ENCODE measurements at places on chromosomes 3 and 15. TPM values are rescaled to one million over a fixed set of nuclear protein-coding genes. Genes with fewer than 3 reads are reported as not detected.

The GHSR gene
- total RNA-seq: not detected

The ADAMTS7 gene
- total RNA-seq: 0.48 TPM

The DNASE1L3 gene
- total RNA-seq: 2.7 TPM

The ZKSCAN7 gene
- 0.76 TPM for total RNA-seq

DNA sequence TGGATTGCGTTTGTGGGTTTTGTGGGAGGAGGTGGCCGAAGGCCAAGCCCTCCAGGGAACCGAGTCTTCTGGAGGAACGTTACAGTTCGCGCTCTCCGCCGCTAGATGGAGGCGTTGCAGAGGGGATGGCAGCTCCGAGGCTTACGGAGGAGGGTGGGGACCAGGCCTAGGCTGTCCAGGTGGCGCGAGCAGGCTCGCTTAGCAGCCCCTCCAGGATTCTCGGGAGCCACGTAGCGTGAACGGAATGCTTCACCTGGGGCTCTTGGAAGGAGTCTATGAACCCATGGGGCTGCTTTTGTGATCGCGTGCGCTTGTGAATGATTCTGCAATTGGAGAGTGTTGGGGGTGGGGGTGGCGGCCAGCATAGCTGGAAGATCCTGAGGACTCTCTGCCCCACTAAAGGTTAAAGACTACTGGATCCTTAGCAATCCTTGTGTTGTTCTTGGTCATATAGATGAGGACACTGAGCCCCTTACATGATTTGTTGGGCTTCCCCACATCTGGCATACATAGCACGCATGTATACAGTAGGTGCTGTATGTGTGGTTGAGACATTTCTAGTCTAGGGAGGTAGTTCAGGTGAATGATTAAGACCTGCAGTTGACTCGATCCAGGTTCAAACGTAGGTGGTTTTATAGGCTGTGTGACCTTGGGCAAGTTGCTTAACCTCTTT is 25.7 kb downstream of the FAM3D start:
- peak; percentile 82 for ATAC-seq

DNA sequence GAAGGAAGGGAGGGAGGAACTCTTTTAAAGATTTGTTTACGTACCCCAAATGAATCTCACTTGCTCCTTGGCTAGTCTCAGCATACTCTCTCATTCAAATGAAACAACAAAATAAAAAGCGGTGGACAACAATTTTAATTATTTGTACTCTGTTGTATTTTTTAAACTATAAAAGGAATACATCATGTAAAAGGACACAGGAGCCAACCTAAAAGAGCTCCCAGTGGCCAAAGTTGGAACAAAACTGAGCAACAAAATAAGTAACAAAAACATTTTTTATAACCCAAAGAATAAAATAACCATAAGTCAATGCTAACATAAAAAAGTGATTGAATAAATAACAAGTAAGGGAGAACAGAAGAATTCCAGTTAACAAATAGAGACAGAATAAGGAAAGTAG is 24.4 kb upstream of the SSUH2 start:
- no peak for ATAC-seq

DNA sequence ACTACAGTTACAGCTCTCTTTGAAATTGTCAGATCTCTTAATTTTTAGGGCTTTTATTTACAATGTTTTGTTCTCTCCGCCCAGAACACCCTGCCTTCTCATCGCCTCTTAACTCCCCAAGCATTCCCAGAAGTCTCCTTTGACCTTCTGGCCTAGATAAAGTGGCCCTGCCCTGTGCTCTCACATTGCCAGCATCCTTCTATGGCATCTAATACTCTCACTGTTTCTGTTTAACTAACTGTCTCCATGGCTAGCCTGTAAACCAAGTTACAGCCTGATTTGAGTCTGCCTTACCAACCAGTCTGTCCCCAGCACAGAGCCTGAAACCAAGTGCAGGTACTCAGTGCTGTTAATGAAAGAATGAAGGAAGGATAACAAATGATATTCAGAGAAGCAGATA is 19.9 kb downstream of the COL8A1 start:
- ATAC-seq: no peak

DNA sequence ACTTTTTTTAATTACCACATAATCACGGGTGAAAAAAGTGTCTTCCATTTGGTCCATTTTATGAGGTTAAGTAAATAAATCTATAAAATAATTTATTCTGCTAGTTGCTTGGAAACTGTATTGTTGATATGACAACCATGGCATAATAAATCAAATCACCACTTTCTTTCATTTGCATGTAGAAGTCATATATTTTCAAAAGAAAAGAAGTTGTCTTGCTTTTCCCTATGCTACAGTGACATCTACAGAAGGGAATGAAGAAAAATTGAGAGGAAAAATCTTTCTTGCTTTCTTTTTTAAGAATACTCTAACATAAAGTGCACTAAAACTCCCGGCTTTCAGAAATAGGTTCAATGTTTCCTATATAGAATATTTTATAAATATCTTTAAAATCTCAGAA is 228.5 kb downstream of the ZBBX start:
- ATAC-seq: no peak

DNA sequence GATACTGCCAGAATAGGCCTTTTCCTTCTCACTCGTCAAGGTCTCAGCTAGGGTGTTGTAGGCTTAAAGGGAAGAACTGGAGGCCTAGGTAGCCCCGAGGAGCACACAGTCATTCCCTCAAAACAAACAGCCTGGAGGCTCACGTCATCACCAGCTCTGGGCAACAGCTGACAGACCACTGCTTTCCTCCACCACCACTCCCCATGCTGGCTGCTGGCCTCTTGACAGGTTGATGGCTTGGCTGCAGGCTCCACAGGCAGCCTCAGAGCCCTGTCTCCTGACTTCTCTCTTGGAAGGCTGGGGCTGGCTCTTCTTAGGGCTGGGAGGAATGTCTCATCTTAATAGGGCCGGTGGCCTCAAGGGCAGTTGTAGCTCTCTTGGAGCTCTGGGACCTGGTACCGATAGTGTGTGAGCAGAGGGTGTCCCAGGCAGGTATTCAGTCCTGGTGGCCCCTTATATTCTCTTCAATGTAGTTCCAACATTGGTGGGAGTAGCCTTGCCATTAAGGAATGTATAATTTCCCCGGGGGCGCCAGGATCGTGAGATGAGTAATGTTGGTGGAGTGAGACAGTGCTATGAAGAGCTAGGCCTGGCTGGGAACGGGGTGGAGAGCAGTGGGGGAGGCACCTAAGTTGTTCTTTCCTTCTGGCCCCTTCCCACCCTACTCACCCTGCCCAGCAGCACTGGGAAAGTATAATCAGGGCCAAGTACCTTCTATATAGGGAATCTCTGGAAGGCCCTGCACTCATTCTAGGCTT is 6.1 kb upstream of the AP2M1 start:
- ATAC-seq: no peak

- no peak for ATAC-seq
Observed at GRCh38 chr3:86993704-86994103, 2.8 kb upstream of the VGLL3 start.

GRCh38 chr3:170137986-170138385 is 43.5 kb downstream of the PHC3 start:
- ATAC-seq: no peak

GRCh38 chr15:43748376-43748775 is 2.1 kb downstream of the PDIA3 start:
- ATAC-seq: no peak

DNA sequence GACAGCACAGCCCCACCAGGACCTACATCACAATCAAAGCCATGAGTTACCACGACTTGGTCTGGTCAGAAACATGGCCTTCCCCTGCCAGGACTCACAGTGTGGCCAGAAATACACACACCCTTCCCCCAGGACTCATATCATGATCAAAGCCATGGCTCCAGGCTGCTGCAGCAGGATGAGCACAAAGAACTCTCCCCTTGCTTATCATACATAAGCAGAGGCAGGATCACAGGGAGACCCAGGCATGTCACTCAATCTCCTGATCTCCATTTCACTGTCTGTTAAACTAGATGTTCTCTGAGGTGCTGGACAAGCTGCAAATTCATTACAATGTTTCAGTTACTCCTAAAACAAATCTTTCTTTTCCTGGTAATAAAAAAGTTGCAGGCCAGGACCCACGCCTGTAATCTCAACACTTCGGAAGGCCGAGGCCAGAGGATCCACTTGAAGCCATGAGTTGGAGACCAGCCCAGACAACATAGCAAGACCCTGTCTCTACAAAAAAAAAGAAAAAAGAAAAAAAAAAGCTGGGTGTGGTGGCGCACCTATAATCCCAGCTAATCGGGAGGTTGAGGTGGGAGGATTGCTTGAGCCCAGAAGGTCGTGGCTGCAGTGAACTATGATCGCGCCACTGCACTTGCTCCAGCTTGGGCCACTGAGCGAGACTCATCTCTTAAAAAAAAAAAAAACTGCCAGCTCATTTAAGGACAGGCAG is 1.2 kb downstream of the PFKFB4 start:
- no peak for ATAC-seq

GRCh38 chr3:181710345-181711291 is 1.1 kb upstream of the SOX2 start:
- no peak for ATAC-seq

- ATAC-seq: no peak
Observed at GRCh38 chr3:10933021-10933420, 59.5 kb upstream of the SLC6A1 start.

- ATAC-seq: no peak
Observed at GRCh38 chr3:122918576-122919290, 108.8 kb downstream of the SEMA5B start.

- no peak for ATAC-seq
Observed at GRCh38 chr3:37988931-37989525, 1.6 kb upstream of the VILL start.

DNA sequence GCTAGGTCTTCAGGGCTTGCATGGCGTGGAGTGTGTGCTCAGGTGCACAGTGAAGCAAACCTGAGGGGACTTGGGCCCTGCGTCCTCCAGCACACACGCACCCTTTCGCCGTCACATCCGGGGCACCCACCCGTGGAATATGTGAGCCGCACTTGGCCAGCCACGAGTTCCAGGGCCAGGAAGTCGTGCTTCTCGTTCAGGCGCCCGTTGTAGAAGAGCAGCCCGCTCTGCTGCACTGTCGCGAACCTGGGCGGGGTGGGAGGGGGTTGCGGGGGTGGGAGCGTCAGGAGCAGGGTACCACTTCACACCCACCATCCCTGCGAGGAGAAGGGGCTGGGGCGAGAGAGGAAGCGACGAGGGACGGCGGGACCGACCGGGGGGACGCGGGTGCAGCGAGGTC is 7.1 kb downstream of the CELSR3 start:
- ATAC-seq: no peak

Measured in esophagus mucosa (tissue), 1 donor.